Lung (tissue), 17 donors: ENCODE measurements at places on chromosomes 3 and 15. TPM values are rescaled to one million over a fixed set of nuclear protein-coding genes. Genes with fewer than 3 reads are reported as not detected.

ACTR8 gene
- polyA plus RNA-seq, result 16.3 TPM

ALDH1L1 gene
- 3.3 TPM for polyA plus RNA-seq

PLD1 gene
- polyA plus RNA-seq, result 3.1 TPM

MESP2 gene
- polyA plus RNA-seq, result 0.17 TPM

GOLGA6L10 gene
- 2.8 TPM for polyA plus RNA-seq

ENTPD3 gene
- 1.5 TPM for polyA plus RNA-seq

ZNF662 gene
- 4.1 TPM for polyA plus RNA-seq

PLA2G4F gene
- 64.7 TPM for polyA plus RNA-seq

C3orf20 gene
- polyA plus RNA-seq, result 0.03 TPM

RPL39L gene
- 3.4 TPM for polyA plus RNA-seq

SH2D7 gene
- not detected for polyA plus RNA-seq

ADAMTSL3 gene
- polyA plus RNA-seq, result 4.0 TPM

GRM2 gene
- polyA plus RNA-seq, result 0.13 TPM

SLC38A3 gene
- 0.24 TPM for polyA plus RNA-seq

ARGFX gene
- polyA plus RNA-seq, result not detected

PRRT3 gene
- polyA plus RNA-seq, result 1.5 TPM

INSYN1 gene
- 4.9 TPM for polyA plus RNA-seq

CLDN18 gene
- 31.4 TPM for polyA plus RNA-seq

THBS1 gene
- polyA plus RNA-seq, result 35.3 TPM

CCR5 gene
- 2.9 TPM for polyA plus RNA-seq

SRGAP3 gene
- polyA plus RNA-seq, result 1.5 TPM

NMD3 gene
- 26.3 TPM for polyA plus RNA-seq

CSTA gene
- 52.5 TPM for polyA plus RNA-seq

TUSC2 gene
- polyA plus RNA-seq, result 27.6 TPM
